AG09309 (cell line): ENCODE measurements at places on chromosomes 6 and 20.
A peak's percentile ranks its signal among the peaks of the same experiment; 100 is the strongest.

DNA sequence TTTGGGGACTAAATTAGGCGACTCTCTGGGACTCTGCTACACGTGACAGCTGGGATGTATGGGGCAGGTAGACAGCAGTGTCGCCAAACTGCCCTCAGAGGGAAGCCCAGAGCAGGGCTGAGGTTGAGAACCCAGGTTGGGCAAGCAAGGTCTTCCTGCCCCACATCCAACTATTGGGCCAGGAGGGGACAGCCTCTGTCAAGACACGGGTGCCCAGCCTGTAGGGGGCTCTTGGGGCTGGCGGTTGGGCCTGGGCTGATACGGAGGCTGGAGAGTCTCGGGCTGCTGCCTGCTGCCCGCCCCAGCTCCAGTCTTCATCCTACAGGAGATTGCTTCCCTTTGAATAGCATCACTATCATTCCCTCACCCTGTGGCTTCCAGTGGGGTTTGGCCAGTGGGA lies 33.3 kb downstream of the CPNE5 start:
- DNase-seq, result no peak

- DNase-seq, result no peak
Measured at GRCh38 chr6:6470123-6470522, 118.4 kb upstream of the LY86 start.

GRCh38 chr6:17650656-17651309 lies 50.7 kb downstream of the FAM8A1 start:
- no peak for DNase-seq

GRCh38 chr6:87075168-87075567 lies 19.7 kb downstream of the CGA start:
- no peak for DNase-seq

DNA sequence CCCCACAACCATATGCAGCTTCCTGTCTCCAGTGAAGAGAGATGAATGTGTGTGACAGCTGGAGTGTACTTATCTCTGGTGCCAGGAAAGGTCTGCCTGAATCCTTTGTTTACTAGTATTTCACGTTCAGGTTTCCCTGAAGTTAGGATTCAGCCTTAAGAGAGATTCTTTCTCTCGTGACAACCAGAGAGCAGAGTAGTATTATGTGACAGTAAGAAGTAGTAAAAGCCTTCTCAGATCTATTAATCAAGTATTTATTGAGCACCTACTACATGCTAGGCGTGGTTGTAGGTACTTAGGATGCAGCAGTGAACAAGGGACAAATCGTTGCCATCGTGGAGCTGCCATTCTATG lies 949 bp downstream of the KIFC1 start:
- DNase-seq, result no peak

DNA sequence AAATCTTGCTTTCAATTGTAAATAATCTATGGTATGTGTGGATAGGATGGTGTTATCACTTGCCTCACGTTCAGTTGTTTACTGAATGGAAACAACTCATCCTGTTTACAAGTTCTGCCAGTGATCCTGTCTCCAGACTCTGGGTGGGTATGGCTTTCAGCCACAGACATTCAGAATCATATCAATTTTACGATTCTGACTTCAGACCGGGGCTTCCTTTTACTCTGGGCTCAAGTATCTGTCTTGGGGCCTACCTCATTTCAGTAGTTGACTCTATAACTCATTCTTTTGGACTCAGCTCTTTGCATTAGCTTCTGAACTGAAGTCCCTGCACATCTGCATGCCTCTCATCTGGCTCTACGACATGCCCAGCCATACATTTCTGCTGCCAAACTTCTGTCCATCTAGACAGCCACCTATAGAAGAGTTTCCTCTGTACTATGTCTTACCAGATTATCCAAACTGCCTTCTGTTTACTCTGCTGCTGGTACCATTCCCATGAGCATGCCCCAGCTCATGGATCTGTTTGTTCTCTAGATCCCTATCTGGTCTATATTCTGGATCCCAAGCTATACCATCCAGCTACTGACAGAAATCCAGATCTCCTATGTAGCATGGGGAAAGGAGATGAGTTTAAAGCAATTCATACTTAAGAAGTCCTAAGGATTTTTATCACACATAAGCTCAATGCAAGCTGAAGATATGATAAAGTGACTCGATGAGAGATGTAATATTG lies 34.3 kb downstream of the FYN start:
- no peak for DNase-seq

GRCh38 chr6:82013561-82014530 lies 233.7 kb downstream of the IBTK start:
- DNase-seq, result no peak

- DNase-seq, result peak; percentile 73
Measured at GRCh38 chr6:5497896-5498578, 236.7 kb downstream of the FARS2 start.

GRCh38 chr6:113763311-113763766 lies 93.8 kb upstream of the MARCKS start:
- no peak for DNase-seq

DNA sequence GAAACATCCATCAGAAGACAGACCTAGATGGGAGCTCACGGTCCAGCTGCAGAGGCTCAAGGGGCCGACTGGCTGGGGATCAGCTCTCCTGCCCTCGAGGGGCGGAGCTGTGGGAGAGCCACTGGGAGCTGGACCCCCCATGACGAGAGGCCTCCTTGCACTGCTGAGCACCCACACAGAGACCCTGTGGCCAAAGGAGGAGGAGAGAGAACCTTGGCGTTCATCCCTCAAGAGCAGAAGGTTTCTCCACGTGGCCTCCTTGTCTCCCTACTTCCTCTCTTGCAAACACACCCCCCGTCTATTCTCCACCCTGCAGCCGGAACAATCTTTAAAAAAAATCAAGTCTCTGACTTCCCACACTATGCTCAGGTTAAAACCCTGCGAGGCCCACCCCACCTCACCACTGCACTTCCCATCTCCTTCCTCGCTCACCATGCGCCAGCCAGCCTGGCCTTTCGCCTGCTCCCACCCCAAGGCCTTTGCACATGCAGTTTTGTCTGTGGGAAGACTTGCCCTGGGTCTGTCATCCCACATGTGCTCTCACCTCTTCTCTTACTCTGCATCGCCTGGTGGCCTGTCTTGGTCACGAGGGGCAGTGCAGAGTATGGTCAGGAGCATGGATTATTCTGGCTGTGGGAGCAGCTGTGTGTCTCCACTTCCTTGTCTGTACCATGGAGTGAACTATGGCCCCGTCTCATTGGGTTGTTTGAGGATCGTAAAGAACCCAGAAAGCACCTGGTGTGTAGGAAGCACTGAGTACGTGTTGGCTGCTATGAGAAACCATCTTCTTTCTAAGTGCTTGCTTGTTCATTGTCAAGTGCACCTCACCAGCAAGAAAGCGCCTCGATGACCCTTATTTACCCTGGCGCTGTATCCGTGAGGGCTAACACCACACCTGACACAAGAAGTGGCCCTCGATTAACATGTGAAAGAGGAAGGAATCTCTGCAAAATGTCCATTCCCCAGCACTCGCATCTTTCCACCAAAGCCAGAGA lies 32.9 kb downstream of the PMEPA1 start:
- no peak for DNase-seq

DNA sequence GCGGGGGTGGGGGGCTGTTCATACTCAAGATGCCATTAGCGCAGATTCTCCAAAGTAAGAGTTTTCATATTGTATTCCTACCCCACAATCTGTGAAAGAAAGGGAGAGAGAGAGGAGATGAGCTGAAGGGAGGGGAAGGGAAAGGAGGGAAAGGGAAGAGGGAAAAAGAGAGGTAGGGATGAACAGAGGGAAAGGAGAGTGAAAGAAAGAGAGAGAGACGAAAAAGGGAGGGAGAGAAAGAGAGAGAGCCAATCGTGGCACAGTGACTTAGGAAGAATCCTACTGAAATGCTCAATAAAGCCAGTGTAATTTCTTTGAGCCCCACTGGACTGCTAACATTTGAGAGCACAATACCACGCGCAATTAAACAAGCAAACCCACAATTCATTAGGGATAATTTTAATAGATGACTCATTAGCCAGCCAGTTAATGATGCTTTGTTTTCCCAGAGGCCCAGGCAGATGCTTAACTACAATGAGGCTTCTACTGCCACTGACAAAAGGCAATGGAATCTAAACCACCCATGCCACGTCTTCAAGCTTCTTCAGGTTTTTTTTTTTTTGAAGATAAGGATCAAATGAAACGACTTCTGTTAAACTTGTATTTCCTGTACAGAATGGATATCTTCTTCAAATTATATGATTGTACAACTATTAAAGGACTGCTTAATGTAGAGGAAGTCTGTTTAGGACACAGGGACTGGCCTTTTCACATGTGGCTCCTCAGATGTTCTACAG lies 306.8 kb downstream of the FOXC1 start:
- peak; percentile 79 for DNase-seq

- DNase-seq, result no peak
Measured at GRCh38 chr6:24802271-24803059, 3.7 kb upstream of the ARMH2 start.

DNA sequence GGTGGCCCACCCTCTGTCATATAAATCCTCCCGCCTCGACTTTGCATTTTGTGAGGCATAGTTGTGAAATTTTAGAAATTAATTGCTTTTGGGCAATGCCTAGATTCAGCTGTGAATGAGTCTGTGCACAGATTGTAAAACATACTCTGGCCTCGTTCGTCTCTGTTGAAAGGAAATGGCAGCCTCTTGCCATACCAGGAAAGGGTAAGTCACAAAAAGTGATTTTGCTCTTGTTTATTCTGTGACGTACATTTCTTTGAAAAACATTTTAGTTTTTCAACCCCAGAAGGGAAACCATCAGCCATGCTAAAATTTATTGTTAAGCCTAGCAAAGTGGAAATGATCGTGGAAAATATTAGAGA lies 15.3 kb upstream of the EXOC2 start:
- no peak for DNase-seq

GRCh38 chr6:159168536-159169192 lies 536 bp upstream of the FNDC1 start:
- DNase-seq, result no peak

GRCh38 chr6:147802459-147802858 lies 294.0 kb downstream of the SAMD5 start:
- no peak for DNase-seq

GRCh38 chr20:23245553-23246181 lies 104.9 kb upstream of the NXT1 start:
- DNase-seq, result no peak

DNA sequence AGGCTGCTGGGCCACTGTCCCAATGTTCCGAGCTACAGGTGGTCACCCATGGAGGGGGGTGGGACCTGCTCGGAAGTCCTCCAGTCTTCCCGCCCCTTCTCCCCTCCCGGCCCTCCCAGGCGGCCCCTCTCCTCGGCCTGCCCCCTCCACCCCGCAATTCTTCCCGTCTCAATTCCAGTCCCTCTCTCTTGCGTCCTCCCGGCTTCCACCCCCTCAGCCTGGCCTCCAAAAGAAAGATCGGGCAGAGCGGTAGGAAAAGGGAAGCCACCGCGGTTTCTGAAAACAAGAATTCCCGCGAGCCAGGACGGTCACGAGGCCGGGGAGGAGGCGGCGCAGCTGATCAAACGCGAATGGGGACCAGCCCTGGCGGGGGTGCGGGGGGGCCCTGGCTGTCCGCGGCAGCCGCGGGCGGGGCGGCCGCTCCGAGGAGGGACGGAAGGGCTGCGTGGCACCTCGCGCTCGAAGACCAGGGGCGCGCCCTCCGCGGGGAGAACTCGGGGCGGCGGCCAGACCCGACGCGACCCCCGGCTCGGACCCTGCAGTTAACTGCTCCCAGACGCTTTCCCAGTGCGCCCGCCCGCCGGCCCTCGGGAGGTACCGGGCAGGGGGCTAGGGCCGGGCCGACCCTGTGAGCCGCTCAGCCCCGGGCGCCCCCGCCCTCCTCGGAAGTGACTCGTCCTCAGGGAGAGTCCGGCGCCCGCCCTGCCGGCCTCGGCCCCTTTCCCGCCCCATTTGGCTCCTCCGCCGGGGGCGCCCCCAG lies 1.0 kb downstream of the PXDC1 start:
- DNase-seq, result no peak

DNA sequence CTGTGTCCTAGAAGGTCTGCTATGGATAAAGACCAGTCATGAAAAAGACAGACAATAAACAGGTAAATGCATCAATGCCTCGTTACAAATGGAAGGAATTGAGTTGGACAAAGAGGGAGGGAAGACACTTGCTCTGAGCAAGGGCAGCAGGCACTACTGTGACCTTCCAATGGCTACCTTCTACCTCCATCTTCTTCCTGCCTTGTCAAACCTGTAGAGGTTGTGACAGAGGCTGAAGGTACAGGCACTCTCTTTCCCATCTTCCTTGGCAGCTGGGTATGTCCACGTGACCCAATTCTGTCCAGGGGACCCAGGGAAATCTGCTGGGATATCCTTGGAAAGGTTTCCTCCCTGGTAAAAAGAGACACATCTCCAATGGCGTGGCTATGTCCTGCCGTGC lies 274.8 kb downstream of the TFAP2C start:
- DNase-seq, result no peak

DNA sequence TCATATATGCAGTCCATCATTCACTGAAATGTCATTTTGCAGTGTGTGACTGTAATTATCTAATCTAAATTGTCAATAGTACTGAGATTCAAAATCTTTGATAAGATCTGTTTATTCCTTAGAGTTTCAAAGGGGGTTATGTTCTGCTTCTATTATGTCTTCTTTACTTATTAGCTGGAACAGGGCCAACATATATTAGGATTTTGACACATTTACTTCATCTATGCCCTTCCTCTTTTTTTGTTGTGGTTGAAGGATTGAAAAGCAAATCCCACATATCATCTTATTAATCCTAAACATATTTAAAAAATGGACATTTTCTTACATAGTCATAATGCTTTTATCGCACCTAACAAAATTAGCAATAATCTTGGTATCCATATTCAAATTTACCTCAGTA lies 30.3 kb upstream of the MAS1 start:
- DNase-seq, result no peak

DNA sequence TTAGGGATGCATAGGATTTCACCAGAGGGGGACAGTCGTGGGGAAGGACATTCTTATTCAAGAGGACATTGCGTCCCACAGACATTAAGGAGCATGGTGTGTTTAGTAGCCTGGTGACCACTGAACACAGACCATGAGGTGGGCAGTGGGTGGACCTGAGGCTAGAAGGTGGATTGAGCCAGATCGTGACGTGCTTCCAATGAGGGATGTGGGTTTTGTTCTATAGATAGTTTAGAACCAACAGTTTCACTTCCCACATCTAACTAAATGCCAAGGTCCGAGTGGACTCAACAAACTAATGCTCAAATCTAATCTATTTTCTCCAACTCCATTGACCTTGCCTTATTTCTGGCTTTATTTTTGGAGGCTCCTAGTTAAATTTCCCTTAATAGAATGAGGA lies 58.5 kb downstream of the OGFRL1 start:
- no peak for DNase-seq
